Activated naive CD8-positive, alpha-beta T cell treated with anti-CD3 and anti-CD28 coated beads, Interleukin-2, amount 10 ng/mL, durations not matched to agents 7 days and 5 days (primary cell): ENCODE measurements at places on chromosomes 13 and 19. TPM values are rescaled to one million over a fixed set of nuclear protein-coding genes. Genes with fewer than 3 reads are reported as not detected.

Gene DIRAS1
- total RNA-seq = not detected

Gene ASPDH
- total RNA-seq = not detected

GRCh38 chr13:86569974-86570373 lies 770.8 kb upstream of the SLITRK6 start:
- H3K4me1 ChIP-seq = no peaks in the 10 kb centered on the region
- no peaks in the 10 kb centered on the region for H3K36me3 ChIP-seq
- H3K27me3 ChIP-seq = no peaks in the 10 kb centered on the region
- H3K4me3 ChIP-seq = no peak overlapping the region
- DNase-seq = no peak

GRCh38 chr13:83935566-83935965 lies 53.3 kb upstream of the SLITRK1 start:
- DNase-seq = no peak
- H3K4me3 ChIP-seq = no peak overlapping the region
- no peaks in the 10 kb centered on the region for H3K36me3 ChIP-seq
- H3K4me1 ChIP-seq = no peaks in the 10 kb centered on the region

Gene FXYD1
- not detected for total RNA-seq

DNA sequence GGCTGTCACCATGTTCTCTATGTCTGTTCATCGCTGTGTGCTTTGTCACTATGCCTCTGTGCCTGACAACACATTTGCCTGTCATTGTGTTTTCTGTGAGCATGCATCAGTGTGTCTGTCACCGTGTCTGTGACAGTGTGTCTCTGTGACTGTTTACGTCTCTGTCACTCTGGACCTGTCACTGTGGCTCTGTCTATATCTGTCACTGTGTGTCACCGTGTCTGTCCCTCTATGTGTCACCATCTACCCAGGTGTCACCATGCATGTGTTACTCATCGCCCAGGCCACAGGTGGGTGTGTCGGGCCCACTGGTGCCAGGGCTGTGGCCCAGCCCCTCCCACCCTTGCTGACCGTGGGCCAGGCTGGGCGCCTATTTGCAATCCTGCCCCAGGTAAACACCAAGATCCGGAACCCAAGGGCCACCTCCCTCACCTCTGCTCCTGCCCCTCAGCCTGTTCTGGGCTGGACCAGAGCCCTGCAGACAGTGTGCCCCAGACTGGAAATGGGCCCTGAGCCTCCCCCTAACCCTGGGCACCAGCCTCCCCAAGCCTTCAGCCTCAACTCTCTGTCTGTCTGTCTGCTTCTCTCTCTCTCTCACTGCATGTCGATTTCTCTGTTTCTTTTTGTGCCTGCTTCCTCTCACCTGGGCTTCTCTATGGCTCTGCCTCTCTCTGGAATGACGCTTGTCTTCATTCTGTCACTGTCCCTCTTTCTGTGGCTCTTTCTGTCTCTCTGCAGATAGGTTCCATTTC lies 7.7 kb downstream of the IRF2BP1 start:
- no peak overlapping the region for H3K27ac ChIP-seq
- H3K4me1 ChIP-seq = peaks cover 19% of the 10 kb centered on the region
- no peak for DNase-seq
- H3K36me3 ChIP-seq = no peaks in the 10 kb centered on the region

DNA sequence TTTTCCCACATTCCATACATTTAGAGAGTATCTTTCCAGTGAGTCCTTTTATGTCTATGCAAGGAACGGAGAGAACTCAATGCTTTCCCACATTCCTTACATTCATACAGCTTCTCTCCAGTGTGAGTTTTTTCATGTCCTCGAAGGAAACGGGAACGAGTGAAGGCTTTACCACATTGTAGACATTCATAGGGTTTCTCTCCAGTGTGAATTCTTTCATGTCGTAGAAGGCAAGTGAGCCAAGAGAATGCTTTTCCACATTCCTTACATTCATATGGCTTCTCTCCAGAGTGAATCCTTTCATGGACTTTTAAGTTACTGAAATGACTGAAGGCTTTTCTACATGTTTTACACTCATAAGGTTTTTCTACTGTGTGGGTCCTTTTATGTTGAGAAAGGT lies 17.1 kb downstream of the ZNF823 start:
- no peaks in the 10 kb centered on the region for H3K27me3 ChIP-seq
- H3K4me3 ChIP-seq = no peak overlapping the region
- peaks cover 62% of the 10 kb centered on the region for H3K36me3 ChIP-seq

- H3K4me3 ChIP-seq = no peak overlapping the region
- no peaks in the 10 kb centered on the region for H3K4me1 ChIP-seq
- H3K27me3 ChIP-seq = no peaks in the 10 kb centered on the region
- no peak for DNase-seq
- H3K27ac ChIP-seq = no peak overlapping the region
These were observed 490.7 kb downstream of the TDRD3 start for GRCh38 chr13:60887711-60888110.

DNA sequence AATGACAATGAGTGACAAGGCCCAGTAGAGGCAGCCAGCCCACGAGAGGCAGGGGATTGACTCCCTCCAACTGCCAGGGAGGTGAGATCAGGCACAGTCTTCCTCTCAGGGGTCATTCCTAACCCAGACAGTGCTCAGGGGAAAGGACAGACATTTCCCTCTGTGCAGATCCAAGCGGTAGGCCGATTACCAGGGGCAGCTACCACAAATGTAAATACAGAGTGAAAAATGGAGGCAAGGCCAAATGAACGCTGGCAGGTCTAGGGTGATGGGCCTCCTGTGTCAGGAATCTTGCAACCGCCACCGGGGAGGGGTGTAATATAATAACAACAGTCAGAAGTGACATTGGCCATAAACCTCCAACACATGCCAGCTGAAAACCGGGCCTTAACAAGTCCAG lies 881.4 kb downstream of the UQCRFS1 start:
- H3K4me1 ChIP-seq = no peaks in the 10 kb centered on the region
- H3K27me3 ChIP-seq = no peaks in the 10 kb centered on the region
- H3K36me3 ChIP-seq = no peaks in the 10 kb centered on the region
- H3K27ac ChIP-seq = no peak overlapping the region
- no peak overlapping the region for H3K4me3 ChIP-seq

- DNase-seq = peak; percentile 93
- peaks cover 14% of the 10 kb centered on the region for H3K36me3 ChIP-seq
- H3K4me1 ChIP-seq = peaks cover 40% of the 10 kb centered on the region
- H3K4me3 ChIP-seq = peak overlapping the region; percentile 98
- peak overlapping the region; percentile 87 for H3K27ac ChIP-seq
These were observed 1.5 kb downstream of the MYADM start for GRCh38 chr19:53868892-53869804.

GRCh38 chr13:25688536-25688935 lies 316.8 kb downstream of the ATP8A2 start:
- DNase-seq = no peak
- no peak overlapping the region for H3K4me3 ChIP-seq
- H3K27ac ChIP-seq = no peak overlapping the region
- H3K27me3 ChIP-seq = peaks cover 5% of the 10 kb centered on the region
- H3K36me3 ChIP-seq = no peaks in the 10 kb centered on the region

DNA sequence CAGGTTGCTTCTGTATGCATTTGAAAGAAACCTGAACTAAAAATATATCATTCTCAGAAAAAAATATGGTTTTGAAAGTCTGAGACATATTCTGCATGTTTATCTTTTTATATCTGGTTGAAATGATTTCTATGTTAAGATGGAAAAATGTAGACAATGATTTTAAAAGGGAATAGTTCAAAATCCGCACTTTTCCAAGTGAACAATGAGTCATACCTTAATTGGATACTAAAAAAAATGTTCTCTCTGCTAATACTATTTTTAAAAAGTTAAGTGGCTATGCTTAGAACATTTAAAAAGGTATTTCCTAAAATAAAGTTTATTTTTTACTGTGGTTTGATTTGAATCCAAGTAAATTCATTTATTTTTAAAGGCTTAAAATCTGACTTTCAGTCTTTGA lies 801.4 kb downstream of the SLITRK6 start:
- H3K27me3 ChIP-seq = no peaks in the 10 kb centered on the region
- no peak for DNase-seq
- H3K4me1 ChIP-seq = no peaks in the 10 kb centered on the region
- H3K36me3 ChIP-seq = no peaks in the 10 kb centered on the region
- no peak overlapping the region for H3K4me3 ChIP-seq

- H3K4me3 ChIP-seq = no peak overlapping the region
- H3K27me3 ChIP-seq = peaks cover 3% of the 10 kb centered on the region
- H3K36me3 ChIP-seq = peaks cover 4% of the 10 kb centered on the region
- DNase-seq = no peak
- H3K27ac ChIP-seq = no peak overlapping the region
These were observed 3.0 kb upstream of the WDFY2 start for GRCh38 chr13:51581148-51581820.

Gene IGFL3
- total RNA-seq = not detected

DNA sequence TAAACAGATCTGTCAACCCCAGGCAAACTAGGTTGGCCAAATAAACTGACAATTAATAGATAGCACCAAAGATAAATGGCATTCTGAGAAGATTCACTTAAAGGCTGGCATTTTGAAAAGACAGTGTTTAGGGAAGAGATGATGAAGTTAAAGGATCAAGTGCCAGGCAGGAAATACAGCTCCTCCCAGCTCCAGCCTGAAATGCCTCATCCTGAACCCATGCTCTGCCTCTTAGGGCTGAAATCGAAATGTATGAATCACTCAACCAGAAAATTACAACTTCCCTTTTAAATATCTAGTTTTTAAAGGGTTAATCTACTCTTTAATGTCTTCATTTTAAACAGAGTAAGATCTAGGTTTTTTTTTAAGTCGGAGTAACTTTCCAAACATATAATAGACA lies 171.2 kb upstream of the UBL3 start:
- no peaks in the 10 kb centered on the region for H3K36me3 ChIP-seq
- H3K27me3 ChIP-seq = peaks cover 2% of the 10 kb centered on the region
- H3K27ac ChIP-seq = no peak overlapping the region
- H3K4me1 ChIP-seq = no peaks in the 10 kb centered on the region

- no peak overlapping the region for H3K27ac ChIP-seq
- no peaks in the 10 kb centered on the region for H3K36me3 ChIP-seq
- no peak overlapping the region for H3K4me3 ChIP-seq
- no peak for DNase-seq
- no peaks in the 10 kb centered on the region for H3K4me1 ChIP-seq
These were observed 19.5 kb upstream of the TRPC4 start for GRCh38 chr13:37889102-37889501.

DNA sequence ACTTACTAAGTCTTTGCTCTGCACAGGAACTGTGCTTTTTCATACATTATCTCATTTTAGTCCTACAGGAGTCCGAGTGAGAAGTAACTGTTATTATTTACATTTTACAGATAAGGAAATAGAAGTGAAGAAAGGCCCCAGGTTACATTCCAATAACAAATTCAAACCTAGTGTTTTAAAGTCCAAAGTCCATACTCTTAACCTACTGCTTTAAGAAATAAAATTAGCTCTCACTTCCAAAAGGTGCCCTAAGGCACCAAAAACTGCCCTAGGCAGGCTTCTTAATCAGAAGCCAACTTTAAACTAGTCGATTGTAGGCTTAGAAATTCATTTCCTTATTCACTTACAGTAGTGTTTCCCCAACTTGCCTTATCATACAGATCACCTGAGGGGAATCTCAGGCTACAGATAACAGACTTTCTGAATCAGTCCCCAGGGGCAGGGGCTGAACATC lies 555.9 kb downstream of the DIAPH3 start:
- no peak overlapping the region for H3K27ac ChIP-seq
- H3K27me3 ChIP-seq = peaks cover 2% of the 10 kb centered on the region
- H3K4me1 ChIP-seq = no peaks in the 10 kb centered on the region

DNA sequence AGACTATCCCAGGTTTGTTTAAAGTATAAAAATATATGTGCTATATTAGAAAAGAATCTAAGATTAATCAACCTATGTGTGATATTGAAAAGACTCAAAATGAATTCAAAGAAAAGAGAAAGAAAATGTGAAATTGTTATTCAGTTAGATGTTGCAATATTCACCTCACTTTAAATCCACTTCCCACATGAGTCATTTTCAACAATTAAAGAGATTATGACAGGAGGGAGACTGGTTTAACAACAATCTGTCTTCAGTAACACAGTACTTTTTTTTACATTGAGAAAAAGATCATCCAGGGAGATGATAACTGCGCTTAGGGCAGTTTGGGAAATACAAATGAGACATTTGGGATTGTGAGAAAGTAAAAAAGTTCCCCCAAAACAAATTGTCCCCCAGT lies 1246.2 kb downstream of the SLITRK1 start:
- no peak overlapping the region for H3K27ac ChIP-seq
- no peak for DNase-seq
- H3K4me3 ChIP-seq = no peak overlapping the region
- H3K4me1 ChIP-seq = no peaks in the 10 kb centered on the region
- no peaks in the 10 kb centered on the region for H3K36me3 ChIP-seq

Gene PCDH20
- total RNA-seq = not detected

Gene EXOC3L2
- not detected for total RNA-seq

Gene LGALS14
- total RNA-seq = not detected

DNA sequence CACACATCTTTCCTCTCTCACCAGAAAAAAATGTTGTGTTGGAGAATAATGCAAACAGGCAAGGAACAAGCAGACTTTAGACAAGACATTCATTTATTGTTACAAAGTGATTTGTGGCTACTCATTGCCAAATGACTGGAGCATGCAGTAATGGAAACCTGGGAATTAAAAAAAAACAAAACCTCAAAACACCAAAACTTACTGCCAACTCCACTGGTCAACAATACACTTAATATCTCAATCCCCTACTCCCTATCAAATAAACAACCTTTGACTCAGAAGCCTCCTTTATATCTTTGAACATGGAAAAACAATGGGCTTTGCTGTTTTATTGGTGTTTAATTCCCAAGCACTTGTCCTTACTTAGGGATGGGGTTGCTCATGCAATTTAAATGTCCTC lies 112.8 kb downstream of the POSTN start:
- no peak overlapping the region for H3K4me3 ChIP-seq
- no peak overlapping the region for H3K27ac ChIP-seq
- DNase-seq = no peak
- H3K4me1 ChIP-seq = no peaks in the 10 kb centered on the region
- H3K27me3 ChIP-seq = no peaks in the 10 kb centered on the region
- H3K36me3 ChIP-seq = no peaks in the 10 kb centered on the region

Gene RGL3
- total RNA-seq = not detected

GRCh38 chr19:50016225-50016807 lies 8.9 kb downstream of the VRK3 start:
- H3K36me3 ChIP-seq = peaks cover 37% of the 10 kb centered on the region
- H3K27ac ChIP-seq = no peak overlapping the region
- H3K27me3 ChIP-seq = no peaks in the 10 kb centered on the region
- H3K4me1 ChIP-seq = peaks cover 6% of the 10 kb centered on the region
- no peak overlapping the region for H3K4me3 ChIP-seq

- H3K4me3 ChIP-seq = no peak overlapping the region
- no peaks in the 10 kb centered on the region for H3K4me1 ChIP-seq
These were observed 1511.0 kb upstream of the SLC10A2 start for GRCh38 chr13:104577071-104577815.

DNA sequence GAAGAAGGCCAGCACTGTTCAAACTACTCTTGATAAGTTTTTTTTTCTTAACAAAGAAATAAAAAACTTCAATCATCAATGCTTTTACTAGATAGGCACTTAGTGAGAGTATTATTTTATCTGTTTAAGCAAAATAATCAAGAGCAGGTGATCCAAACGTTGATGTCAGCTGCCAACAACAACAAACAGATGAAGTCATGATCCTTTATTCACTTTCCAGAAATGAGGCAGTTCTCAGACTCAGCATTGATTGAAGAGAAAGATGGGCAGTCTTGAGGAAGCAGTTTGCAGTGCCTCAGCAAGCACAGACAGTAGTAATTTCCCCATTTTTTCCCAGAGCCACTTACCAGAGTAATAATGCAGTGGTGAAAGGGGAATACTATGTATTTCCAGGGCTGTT lies 38.4 kb upstream of the CSNK1A1L start:
- H3K4me1 ChIP-seq = no peaks in the 10 kb centered on the region
- H3K4me3 ChIP-seq = no peak overlapping the region
- DNase-seq = no peak
- H3K36me3 ChIP-seq = no peaks in the 10 kb centered on the region

GRCh38 chr19:41305927-41306793 lies 3.8 kb upstream of the CCDC97 start:
- DNase-seq = no peak
- peaks cover 72% of the 10 kb centered on the region for H3K4me1 ChIP-seq
- peak overlapping the region; percentile 96 for H3K27ac ChIP-seq
- H3K36me3 ChIP-seq = peaks cover 29% of the 10 kb centered on the region
- peak overlapping the region; percentile 91 for H3K4me3 ChIP-seq
- no peaks in the 10 kb centered on the region for H3K27me3 ChIP-seq
